ENCODE measurements at places on chromosomes 6 and 20.
A peak's percentile ranks its signal among the peaks of the same experiment; 100 is the strongest.

- no peak for DNase-seq
Measured at GRCh38 chr6:1515781-1516180, 93.9 kb upstream of the FOXC1 start.

DNA sequence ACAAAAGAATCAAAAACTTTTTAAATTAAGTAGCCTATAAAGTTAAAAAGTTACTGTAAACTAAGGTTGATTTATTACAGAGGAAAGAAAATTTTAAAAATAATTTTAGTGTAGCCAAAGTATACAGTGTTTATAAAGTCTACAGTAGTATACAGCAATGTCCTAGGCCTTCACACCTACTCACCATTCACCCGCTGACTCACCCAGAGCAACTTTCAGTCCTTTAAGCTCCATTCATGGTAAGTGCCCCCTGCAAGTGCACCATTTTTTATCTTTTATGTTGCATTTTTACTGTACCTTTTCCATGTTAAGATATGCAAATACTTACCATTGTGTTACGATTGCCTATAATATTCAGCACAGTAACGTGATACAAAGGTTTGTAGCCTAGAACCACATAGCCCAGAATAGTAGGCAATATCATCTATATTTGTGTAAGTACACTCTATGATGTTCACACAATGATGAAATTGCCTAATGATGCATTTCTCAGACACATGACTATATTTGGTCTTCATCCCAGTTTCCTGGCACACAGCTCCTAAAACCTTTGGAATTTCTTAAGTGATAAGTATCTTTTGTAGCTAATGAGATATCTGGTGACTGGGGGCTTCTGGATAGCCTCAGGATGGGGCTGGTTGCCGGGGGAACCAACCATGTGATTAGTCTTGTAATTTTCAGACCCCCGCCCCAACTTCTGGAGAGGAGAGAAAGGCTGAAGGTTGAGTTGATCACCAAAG is 111.0 kb downstream of the MRPL14 start:
- DNase-seq, result no peak

- DNase-seq, result no peak
Measured at GRCh38 chr6:121855521-121855920, 420.1 kb downstream of the GJA1 start.

- DNase-seq, result no peak
Measured at GRCh38 chr20:32514760-32515159, 70.4 kb downstream of the NOL4L start.

DNA sequence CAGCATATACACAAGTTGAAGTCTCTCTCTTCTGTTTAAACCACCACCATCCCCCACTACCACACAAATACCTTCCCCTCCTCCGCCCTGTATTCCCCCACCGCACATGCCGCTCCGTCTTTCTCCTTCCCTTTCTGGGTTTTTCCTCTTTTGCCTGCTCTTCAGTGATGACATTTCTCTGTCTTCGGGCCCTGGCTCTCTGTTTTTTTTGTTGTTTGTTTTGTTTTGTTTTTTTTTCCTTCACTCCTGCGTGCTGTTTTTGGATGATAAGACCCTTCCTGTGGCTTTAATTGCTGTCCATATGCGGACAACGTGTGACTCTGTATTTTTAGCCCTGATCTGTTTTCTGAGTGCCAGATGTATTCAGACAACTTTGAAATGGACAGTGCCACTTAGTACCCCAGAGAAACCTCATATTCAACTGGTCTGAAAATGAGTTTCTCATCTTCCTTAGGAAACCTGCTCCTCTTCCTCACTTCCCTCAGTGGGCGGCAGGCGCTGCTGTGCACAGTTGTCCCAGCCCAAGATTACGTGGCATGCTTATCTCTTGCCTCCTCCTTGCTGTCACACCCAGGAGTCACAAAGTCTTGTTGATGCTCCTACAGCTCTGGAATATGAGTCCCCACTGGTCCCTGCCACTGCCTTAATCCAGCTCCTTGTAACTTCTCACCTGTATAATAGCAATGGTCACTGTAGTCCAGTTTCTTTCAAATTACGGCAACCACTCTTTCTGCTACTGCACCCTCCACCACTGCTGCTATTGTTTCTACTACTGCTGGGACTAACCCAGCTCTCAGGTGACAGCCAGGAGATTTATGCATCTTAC is 8.2 kb downstream of the PPP1R14C start:
- no peak for DNase-seq

DNA sequence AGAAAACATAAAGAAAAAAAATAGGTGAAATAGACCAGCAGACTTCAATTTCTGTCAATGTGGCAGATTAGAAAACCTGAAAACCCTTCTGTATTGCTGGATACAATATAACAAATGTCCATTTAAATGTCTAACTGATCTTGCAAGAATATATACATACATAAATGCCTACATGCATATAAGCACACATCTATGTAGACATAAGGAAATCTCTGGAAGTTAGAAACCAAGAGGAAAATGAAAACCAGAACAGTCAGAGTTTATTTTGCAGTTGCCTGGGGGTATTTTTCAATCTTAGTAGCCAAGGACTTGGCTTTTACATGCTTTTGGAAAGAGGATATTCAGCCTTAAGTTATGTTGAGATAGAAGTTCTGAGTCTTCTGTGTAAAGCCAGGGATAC is 184.0 kb downstream of the RPS12 start:
- no peak for DNase-seq

GRCh38 chr6:56843476-56844349 is 111.2 kb upstream of the BEND6 start:
- peak; percentile 88 for DNase-seq

GRCh38 chr6:5998711-5999687 is 7.7 kb downstream of the NRN1 start:
- DNase-seq, result no peak
